ENCODE measurements at places on chromosomes 7 and 10.

DNA sequence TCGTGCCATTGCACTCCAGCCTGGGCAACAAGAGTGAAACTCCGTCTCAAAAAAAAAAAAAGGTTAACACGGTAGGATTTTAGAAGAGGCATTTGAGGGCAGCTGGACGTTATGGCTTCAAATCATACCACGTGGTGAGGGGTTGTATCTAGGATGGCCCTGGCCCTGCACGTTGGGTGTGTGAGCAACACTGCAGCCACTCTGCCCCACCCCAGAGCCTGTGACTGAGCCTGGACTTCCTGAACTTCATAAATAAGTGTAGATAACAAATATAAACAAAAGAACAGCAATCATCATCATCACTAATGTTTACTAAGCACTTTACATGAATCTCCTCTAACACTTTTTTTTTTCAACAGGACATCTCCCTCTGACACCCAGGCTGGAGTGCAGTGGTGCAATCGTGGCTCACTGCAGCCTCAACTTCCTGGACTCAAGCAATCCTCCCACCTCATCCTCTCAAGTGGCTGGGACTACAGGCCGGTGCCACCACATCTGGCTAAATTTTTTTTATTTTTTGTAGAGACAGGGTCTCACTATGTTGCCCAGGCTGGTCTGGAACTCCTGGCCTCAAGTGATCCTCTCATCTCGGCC, 169.5 kb upstream of the FRMD4A start:
- no peak for DNase-seq

- no peak for DNase-seq
Observed at GRCh38 chr7:37225285-37225969, 223.2 kb downstream of the ELMO1 start.

DNA sequence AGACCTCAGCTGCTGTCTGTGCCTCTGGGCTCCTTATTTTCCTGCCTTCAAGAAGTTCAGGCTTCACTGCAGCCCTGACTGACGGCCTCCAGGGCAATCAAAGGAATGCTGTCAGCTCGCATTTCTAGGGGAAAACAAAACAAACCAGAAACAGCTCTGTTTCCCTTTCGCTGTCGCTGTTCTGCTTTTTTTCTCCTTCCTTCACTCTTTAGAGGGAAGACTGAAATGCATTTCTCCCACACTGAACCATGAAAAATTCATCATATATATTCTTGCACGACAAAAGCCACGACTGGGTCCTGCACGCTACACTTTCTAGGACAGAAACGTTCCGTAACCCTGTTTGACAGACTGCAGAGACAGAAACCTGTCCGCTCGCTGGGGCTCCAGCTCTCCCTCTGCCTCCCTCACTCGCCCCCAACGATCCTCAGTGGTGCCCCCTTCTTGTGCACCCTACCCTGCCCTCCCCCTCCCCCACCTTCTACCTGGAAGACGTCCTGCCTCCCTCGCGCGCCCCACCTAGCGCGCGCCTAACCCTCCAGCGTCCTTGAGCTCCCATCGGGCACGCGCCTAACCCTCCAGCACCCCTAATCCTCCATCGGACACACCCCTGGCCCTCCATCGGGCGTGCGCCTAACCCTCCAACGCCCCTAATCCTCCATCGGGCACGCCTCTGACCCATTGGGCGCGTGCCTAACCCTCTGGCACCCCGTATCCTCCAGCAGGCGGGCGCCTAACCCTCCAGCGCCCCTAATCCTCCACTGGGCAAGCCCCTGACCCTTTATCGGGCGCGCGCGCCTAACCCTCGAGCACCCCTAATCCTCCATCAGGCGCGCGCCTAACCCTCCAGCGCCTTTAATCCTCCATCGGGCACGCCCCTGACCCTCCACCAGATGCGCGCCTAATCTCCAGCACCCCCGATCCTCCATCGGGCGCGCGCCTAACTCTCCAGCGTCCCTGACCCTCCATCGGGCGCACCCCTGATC, 37.1 kb downstream of the SVOPL start:
- no peak for DNase-seq

DNA sequence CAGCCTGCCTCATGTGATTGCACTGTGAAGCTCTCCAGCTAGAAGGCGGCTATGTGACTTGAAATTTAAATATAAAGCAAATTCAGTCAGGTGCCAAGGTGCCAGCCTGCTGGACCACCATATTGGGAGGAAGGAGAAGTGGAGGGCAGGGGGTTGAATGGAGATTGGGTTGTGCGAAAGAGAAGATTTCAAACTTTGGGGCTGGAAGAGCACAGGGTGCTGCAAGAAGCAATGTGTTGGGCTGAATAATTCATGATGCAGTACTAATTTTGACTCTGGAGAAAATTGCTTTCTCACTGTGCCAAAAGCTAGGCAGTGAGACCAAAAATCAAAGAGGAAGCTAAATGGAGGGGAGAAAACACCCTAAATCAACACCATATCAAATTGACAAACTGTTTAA, 335.3 kb downstream of the NRG3 start:
- no peak for DNase-seq

GRCh38 chr7:17680943-17681351, 259.3 kb downstream of the SNX13 start:
- no peak for DNase-seq

- DNase-seq: no peak
Observed at GRCh38 chr10:91391920-91392319, 18.2 kb upstream of the HECTD2 start.

DNA sequence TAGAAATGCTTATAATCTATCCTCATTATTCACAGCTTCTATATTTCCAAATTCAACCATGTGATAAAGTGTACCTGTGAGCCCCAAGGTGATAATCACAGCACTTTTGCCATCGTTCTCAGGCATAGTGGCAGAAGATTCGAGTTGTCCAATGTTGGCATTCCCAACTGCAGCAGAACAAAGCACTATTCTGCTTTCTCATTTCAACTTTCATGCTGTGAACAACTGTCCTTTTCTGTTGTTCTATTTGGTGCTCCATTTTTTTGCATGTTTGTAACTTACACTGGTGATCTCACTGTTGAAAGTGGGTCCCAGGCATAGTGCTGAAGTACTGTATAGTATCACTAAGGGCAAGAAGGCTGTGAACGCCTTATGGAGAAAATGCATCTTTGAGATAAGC, 438.2 kb downstream of the PAXIP1 start:
- DNase-seq: no peak

- DNase-seq: no peak
Observed at GRCh38 chr10:62907470-62908212, 91.5 kb upstream of the EGR2 start.

GRCh38 chr7:150937848-150938561, 40.1 kb downstream of the KCNH2 start:
- no peak for DNase-seq

DNA sequence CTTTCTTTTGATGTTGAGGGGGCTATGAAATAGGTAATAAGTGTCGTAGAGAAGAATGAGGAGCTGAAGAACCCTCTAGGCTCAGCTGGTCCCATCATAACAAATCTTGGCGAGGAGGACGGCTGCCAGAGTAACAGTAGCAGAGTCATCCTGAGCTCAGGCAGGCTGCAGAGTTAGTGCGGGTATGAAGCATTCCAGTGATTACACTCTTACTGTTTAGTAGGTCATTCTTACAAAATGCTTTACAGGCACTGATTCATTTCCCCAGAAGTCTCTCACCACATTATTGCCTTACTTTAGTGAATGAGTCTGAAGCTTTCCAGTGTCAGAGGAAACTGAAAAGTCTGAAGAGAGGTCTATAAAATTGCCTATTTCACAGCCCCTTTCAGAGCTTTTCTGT, 43.9 kb upstream of the GPR158 start:
- no peak for DNase-seq

Measured in cortex of kidney (tissue), 1 donor.